ENCODE measurements at places on chromosomes 5 and 9.

- DNase-seq: no peak
Observed at GRCh38 chr9:134959126-134959970, 41.6 kb upstream of the FCN1 start.

- no peak for DNase-seq
Observed at GRCh38 chr5:177310757-177311391, 824 bp downstream of the MXD3 start.

GRCh38 chr9:84850830-84851392, 181.4 kb downstream of the NTRK2 start:
- no peak for DNase-seq

GRCh38 chr9:93247892-93248291, 64.0 kb downstream of the WNK2 start:
- DNase-seq: no peak

DNA sequence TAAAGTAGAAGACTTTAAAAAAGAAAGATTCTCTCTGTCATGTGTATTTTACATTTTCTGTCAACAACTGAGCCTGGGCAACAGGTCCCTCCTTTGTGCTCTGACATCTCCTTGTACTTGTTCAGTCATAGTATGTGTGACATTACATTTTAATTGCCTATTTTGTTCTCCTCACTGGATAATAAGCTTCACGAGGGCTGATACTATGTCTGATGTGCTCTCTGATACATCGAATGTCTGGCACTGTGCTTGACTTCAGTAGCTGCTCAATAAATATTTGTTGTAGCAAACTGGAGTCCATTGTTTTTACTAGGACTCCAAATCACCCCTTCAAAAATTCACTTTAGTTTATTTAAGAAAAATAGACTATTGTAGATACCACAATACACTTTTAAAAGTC, 482.0 kb downstream of the RASEF start:
- DNase-seq: no peak

DNA sequence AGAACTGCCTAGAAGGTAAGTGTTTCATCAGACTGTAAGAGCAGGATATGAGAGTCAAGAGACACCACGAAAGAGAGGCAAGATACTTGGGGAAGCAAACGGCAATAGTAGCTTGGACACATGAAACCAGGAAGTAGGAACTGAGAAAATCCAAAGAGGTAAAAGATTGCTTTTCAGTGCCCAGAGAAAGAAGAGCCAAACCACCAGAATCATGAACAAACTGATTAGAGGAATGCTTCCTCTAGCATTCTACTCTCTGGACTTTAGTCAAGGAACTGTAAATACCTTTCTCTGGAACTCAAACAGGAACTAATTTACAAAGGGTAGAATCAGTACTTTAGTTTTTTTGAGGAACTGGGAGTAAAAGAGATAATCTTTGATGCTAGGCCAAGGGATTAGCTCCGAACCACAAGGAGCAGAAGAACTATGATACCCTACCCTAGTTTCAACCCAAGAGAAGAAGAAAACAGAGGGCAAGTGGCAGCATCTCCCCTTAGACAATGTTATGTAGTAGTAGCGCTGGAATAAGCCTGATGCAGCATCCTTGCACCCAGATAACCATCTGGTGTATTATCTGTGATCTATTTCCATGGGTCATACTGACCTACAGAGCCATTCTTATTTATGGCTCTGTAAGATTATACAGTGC, 41.3 kb downstream of the EFCAB9 start:
- DNase-seq: no peak

DNA sequence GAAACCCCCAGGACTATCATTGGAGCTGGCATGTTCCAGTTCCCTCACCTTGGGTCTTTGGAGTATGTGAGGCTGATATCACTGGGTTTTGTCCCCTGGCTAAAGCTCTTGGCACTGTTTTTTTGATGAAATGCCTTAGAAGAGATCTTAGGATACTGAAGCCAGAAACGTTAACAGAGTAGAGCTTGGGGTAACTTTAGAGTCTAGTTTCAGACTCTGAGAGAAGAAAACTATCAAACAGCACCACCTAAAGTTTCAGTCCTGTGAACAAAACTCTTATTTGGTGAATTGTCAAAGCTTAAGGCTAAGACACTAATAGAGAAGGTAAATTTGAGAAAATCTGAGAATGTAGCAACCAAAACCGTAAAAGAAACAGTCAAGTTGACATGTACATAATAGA, 111.7 kb upstream of the PUM3 start:
- no peak for DNase-seq

DNA sequence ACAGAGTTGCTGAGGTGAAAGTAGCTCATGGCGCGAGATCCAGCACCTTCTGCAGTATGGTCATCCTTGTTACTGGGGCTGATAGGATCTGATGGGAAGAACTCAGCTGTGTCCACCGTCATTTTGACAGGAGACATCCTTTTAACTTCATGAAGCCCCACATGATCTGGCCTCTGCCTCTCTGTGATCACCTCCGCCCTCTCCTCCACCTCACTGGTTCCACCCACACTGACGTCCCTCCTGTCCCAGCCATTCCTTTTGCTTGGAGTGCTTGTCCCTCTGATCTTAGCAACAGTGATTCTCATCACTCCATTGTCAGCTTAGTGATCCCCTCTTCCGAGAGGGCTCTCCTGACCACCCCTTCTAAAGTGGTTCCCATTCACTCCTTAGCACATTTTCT, 25.8 kb downstream of the NEUROG1 start:
- no peak for DNase-seq

DNA sequence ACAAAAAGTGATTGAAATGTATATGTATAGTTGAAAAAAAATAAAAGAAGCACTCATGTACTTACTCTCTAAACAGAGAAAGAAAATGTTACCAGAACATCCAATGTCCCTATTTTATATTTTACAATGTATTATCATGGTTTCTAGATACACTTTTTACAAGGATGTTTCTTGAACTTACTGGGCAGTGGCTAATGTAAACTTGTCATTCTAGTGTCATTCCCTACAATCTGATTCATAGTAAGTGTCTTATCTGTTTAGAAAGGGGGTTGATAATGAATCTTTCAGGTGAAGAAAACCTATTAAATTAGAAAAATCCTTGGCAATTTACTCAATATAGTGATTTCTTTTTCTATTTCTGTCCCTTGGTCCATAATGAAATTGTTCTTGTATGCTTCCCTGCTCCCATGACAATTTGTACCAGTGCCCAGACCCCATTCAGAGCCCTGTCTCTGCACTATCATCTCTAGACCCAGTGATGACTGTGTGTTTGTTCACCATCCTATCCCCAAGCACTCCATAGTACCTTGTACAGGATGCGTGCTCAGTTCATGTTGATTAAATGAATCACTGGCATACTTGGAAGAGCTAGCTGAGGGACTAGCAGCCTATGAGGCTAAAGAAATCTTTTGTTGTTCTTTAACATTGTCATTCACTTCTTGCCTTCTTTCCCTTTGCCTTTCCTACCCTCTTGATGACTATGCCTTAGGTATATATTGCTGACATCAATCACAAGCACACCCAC, 101.2 kb downstream of the HMHB1 start:
- DNase-seq: peak; percentile 26

DNA sequence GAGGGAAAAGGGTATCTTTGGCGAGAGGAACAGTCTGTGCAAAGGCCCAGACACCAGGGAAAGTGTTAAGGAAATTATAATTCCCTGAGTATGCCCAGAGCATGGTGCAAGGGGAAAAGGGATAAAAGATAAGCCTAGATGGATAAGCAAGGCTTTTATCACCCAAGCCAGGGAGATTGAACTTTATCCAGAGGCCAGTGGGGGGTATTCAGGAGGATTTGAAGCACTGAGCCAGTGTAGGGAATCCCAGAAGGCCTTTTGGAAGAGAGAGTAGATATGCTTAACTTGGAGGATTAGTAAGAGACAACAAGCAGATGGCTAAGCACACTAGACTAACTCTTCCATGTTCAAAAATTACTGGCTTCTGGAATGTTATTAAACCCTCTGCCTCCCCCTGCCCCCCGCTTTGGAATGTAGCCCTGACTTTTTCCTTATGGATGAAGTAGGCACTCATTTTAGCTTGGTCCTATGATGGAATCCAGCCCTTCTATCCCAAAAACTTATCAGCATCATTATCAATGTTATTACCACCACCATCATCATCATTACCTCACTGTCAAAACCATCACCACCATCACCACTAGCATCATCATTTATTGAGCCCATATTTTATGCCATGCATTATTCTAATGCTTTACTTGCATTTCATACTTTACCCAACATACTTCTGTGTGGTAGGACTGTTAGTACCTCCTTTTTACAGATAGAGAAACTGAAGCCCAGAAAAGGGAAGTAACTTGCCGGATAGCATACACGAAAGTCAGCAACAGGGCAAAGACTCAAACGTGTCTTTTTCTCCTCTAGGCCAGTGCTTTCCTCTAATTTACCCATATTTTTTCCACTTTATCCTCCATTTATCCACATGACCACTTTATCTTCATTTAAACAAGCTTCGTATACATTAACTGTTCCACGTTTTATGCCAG, 237.0 kb downstream of the PAPPA start:
- no peak for DNase-seq

GRCh38 chr5:122101636-122102285, 23.7 kb upstream of the LOX start:
- no peak for DNase-seq

- DNase-seq: peak; percentile 58
Observed at GRCh38 chr9:91036826-91037510, 235.3 kb downstream of the SYK start.

GRCh38 chr9:114829574-114830440, 24.0 kb upstream of the TNFSF15 start:
- DNase-seq: no peak

DNA sequence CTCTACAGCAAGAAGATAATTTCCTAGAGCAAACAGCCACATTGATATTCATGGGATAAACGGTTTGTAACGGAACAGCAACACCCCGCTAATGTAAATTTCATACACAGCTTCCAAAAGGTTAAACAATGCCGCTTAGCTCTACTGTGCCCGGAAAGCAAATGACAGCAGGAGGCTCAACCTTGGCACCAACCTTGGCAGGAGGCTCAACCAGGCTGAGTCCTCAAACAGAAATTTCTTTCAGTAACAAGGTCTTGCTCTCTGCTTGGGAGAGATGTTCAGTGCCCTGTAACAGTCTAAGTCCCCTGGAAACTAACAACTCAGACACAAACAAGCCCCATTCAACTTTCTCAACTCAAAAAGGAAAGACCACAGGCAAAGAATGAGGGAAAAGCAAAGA, 11.1 kb upstream of the PPP1R2B start:
- DNase-seq: no peak

DNA sequence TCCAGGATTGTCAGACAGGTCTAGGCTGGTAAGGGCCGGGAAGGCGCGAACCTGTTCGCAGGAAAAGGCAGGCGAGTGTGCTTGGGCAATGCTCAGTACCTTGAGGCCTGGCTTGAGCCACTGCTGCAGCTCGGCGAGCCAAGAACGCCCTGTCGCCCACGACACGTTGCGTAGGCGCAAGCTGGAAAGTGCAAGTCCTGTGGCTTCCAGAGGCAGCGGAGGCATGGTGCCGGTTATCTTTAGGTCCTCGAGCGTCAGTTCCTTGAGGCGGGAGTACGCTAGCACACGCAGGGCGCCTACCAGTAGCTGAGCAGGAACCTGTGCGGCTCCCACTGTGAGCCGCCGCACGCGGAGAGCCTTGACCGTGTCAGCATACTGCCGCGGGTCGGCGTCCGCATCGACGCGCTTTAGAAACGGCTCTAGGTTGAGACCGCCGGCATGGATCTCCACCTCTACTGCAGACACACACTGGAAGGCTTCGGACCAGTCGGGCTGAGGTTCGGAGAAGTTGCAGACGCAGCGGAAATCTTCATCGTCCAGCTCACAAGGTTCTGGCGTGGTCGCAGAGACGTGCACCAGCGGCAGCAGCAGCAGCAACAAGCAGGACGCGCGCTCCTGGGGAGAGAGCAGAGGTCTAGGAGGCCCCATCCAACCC, 482 bp downstream of the CD14 start:
- no peak for DNase-seq

- DNase-seq: no peak
Observed at GRCh38 chr9:20511686-20512085, 110.6 kb downstream of the MLLT3 start.

DNA sequence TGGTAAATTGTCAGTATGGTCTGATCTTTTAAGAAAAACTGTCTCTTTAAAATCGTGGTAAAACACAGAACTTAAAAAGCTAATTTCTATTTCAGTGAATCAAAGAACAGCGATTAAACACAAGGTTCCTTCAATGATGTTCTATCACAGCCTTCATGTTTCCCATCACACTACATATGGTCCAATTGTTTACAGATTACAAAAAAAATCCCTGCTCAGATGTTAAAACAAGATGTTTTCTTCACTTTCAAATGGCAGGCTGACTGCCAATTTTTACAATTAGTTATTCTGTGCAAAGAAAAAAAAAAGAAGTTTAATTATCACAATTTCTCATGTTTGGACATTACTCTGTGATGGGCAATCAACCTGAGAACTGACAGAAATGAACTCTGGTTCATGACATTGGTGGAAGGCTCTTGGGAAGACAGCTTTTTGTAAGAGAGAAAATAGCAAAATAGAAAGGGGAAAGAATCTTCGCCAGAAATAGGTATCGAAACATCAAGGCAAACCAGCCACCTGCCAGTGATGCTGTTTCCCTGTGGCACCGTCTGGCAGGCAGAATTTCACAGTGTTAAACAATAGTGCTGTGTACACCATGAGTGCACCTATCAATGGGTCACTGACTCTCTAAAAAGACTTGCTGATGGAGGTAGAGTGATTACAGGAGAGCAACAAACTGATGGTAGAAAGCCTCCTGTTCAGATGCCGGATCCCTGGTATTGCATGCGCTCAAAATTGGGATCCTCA, 1020.0 kb upstream of the ARRDC3 start:
- DNase-seq: no peak

DNA sequence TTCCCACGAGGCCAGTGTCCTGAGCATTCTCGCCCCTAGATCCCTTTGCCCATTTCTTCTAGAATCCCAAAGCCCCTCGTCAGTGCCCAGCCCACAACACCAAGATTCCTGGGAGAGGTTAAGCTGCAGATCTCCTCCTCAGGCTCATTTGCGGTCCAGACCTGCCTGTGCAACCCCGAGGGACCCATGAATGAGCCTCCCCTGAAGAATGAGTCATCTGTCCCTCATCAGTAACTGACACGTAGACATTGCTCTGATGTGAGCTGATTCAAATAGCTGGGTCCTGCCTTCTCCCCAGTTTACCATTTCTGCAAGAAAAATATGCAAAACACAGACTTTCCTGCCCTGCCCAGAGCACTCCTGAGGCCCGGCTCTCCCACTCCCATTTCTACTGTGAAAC, 92.8 kb downstream of the ADCY2 start:
- DNase-seq: peak; percentile 47

GRCh38 chr9:126050605-126050990, 276.0 kb upstream of the MVB12B start:
- no peak for DNase-seq

DNA sequence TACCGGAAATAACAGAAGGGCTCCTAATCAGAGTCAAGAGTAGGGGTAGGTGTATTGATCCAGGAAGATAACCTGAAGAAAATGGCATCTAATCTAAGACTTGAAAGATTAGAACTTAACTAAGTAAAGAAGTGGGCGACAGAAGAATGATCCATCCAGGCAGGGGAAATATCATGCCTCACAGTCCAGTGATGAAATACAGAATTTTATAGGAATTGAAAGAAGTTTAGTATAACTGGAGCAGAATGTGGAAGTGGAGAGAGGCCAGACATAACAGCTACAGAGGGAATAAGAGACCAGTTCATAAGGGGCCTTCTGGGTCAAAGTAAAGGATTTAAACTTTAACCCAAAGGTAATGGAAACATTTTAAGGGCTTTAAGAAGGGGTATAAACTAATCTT, 42.2 kb downstream of the ERP44 start:
- no peak for DNase-seq
